Motor neuron (in vitro differentiated cells): ENCODE measurements at places on chromosomes 1 and 21.

DNA sequence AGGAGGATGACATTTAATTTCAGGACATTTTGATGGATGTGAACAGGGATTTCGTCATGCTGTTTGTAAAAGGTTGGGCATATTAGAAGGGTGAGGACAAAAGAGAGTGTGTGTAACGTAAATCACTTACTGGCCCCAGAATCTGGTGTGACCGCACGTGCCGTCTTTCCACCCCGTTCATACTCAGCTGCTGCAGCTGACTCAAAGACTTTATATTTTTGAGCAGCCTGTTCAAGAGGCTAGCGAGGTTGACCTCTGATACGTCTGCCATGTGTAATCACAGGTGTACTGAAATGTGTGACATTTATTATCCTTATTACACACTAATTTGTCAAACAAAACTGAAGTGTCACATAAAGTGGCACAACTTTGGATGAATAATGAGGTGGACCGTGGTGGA is 66.5 kb upstream of the ERRFI1 start:
- ATAC-seq: no peak

DNA sequence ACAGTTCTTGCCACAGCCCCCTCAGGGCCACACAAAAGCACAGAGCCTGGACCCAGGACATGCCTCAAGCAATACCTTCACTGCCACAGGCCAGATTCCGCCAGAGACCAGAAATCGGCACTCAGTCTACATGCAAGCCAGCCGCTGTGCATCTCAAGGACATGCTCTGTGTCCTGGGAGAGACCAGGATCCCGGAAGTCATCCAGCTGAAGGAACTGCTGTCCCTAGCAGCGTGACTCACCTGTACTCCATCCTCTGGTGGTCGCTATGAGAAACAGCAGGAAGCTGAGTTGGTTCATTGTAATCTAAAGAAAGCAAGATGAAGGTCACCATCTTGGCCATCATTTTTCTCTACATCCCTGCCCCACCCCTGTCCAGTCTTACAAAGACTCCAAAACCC is 401 bp downstream of the ITLN1 start:
- no peak for ATAC-seq

DNA sequence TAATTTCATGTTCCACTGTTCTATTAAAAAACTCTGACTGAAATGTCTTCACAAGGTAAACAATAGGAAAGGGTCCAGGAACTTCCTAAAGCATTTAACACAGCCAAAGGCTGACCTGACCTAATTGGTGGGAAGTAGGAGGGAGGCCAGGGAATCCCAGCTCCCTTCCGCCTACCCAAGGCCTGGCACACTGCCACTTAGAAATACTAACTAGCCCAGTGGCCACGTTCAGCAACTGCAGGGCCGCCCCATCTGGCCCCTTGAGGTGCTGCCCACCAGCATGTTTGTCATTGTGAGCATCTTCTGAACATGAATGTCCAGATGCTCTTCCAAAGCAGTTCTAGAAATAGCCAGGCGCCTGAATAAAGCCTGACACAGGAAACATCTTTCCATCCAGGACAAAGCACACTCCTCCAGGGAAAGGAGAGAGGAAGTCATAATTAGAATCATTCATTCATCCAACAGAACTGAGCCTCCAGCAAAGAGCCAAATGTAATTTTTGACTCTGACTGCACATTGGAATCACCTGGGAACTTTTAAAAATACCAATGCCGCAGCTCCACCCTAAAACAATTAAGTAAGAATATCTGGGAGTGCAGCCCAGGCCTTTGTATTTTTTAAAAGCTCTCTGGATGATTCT is 44.6 kb upstream of the BCL9 start:
- peak; percentile 47 for ATAC-seq

DNA sequence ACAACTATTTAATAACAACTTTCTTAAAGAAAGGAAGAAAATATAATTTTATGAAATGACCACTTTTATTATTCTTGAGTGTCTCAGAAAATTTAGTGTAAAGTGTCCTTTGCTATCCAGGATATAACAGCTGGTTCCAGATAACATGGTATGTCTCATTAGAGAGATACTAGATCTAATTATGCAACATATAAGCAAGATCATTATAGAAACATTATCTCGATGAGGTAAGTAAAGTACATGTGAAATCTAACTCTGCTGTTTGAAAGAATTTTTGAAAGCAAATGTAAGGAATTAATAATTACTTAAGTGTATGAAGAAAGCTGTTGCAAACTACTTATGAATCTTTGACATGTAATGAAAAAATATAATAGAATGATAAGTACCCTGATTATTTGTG is 887.4 kb upstream of the CXADR start:
- ATAC-seq: no peak

DNA sequence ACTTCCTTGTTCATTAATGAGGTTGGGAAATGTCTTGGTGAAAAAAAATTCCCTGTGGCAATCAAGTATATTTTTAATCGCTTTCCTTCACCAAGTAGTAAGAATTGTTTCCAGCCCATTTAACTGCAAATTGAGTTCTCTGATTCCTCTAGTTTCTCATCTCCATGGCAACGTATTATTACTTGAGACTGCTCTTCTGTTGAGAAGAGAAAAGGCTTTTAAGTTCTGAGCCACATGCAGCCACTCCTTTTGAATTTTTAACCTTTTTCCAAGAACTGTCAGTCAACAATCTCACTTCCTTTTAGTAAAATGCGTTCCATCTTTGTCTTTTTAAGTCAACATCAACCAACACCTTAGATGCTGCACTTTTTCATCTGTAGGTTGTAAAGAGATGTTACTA is 75.7 kb upstream of the KIAA1614 start:
- ATAC-seq: peak; percentile 77

DNA sequence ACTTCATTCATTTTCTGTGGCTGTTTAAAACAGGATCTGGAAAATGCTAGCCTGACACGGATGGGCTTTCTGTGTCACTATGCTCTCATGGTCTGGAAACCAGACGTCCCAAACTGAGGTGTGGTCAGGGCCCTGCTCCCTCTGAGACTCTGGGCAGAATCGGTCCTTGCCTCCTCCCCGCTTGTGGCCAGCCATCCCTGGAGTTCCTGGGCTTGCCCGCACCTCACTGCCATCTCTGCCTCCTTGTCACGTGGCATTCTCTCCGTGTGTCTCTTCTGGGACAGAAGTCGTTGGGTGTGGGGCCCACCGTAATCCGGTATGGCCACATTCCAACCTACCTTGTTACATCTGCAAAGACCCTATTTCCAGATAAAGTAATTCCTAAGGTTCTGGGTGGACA is 10.1 kb upstream of the ACTRT2 start:
- no peak for ATAC-seq
